Hippocampal formation (tissue), 2 donors: ENCODE measurements at places on chromosomes 16 and 17.

DNA sequence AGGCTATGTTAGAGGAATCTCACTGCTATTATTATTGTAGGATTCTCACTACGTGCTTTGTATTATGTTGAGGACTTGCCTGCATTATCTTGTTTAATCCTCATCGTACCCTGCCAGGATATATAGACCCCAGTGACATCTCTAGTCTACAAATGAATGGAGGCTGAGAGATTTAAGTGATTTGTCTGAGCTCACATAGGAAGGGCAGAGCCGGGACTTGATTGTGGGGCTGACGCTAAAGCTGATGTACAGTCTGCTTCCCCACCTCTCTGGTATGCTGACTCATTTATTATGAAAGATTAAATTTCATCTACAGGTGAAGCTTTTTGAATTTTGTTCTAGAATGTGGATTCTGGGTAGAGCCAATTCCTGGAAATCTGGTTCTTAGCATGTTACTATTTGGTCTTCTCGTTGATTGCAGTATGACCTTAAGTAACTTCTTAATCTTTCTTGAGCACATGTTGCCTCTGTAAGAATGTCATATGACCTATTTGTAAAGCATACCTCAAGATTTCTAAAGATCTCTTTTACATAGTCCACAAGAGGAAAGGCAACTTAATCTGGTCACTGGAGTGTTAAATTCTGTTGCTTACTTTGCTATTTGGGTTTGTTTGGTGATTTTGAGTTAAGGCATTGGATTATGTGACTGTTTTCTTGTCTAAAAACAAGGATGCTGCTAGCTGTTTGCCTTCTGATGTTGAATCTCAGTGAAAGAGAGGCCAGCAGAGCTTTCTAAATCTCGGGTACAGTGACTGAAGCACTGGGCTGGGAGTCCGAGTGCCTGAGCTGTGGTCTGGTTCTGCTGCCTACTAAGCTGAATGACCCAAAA lies 12.4 kb downstream of the METTL9 start:
- no peak for DNase-seq

DNA sequence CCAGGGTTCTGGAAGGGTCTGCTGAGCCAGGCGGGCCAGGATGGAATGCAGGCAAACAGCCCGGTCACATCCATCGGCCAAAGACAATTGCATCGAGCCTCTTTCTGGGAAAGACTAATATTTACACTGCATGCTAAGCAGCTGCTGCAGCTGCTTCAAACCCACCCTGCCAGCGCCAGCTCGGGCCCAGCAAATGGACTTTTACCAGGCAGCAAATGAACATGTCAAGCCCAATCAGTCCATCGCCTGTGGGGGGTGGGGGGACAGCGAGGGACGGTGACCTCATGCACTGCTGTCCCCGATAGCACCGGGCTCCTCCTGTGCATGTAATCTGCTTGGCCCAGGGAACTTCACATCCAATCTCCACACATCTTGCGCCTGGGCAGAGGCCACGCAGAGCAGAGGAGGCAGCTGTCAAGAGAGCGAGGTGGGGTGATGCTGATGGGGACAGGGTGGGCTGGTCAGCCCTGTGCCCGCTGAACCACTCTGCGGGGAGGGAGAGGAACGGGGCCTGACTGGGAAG lies 39.4 kb upstream of the CDH5 start:
- DNase-seq: peak; percentile 60

DNA sequence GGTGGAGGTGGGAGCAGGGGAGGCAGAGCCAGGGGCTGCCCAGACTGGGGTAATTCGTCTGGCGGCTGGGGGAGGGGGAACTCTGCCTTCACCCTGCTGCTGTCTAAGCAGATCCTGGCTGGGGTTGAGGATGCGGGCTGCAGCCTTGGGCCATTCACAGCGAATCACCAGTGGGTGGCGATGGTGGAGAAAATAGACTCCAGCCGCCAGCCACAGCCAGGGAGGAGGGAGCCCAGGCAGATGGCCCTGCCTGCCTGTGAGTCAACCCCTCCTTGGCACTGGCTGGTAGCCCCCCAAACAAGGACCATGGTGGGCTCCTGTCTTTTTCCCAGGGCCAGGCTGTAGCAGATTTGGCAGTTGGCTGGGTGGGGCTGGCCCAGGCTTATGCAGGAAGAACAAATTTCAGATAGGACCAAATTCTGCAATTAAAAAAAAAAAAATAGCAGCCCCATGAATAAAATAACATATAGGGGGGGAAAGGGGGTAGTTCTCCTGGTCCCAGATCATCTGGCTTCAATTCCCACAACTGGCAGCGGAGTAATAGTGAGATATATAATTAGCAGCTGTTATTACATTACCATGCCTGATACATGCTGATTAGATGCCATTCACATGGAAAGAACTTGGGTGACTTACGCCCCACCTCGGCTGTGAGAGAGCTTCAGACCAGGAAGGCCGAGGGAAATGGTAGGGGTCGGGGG lies 41.5 kb upstream of the CDH5 start:
- DNase-seq: peak; percentile 23

DNA sequence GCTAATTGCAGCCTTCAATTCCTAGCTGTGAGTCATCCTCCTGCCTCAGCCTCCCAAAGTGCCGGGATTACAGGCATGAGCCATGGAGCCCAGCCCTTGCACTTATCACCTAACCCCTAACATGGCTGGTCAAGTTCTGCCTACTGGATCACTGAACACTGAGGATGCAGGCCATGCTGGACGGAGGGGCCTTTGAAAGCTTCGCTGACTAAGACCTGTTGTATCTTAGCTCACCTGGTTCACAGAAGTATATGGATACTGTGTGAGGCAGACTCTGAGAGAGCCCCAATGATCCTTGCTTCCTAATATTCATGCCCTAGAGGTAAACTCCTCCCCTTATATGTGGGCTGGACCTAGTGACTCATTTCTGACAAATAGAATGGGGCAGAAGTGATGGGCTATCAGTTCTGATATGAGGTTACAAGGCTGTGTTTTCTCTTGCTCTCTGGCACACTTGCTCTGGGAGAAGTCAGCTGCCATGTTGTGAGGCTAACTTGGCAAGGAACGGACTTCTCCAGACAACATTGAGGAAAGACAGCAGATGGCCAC lies 11.7 kb upstream of the TMIGD1 start:
- no peak for DNase-seq

GRCh38 chr17:60153606-60154390 lies 4.0 kb downstream of the CA4 start:
- DNase-seq: no peak

- no peak for DNase-seq
Measured at GRCh38 chr17:61420745-61421398, 21.2 kb downstream of the TBX2 start.

DNA sequence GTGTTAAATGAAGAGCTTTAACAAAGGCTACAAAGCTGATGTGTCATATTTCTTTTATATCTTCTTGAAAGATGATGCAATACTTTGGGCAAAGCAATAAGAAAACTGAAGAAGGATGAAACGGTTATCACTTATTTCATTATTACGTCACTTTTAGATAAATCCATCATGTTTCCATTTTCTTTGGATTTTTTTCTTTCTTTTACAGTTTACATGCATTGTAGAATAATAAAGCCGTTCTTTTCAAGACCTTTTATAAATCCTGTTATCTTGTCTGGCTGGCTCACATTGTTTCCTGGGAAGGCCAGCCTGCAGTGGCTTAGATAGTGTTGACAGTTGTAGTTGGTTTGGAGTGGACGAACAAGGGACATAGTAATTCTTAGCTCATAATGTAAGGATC lies 28.9 kb downstream of the TANC2 start:
- no peak for DNase-seq

DNA sequence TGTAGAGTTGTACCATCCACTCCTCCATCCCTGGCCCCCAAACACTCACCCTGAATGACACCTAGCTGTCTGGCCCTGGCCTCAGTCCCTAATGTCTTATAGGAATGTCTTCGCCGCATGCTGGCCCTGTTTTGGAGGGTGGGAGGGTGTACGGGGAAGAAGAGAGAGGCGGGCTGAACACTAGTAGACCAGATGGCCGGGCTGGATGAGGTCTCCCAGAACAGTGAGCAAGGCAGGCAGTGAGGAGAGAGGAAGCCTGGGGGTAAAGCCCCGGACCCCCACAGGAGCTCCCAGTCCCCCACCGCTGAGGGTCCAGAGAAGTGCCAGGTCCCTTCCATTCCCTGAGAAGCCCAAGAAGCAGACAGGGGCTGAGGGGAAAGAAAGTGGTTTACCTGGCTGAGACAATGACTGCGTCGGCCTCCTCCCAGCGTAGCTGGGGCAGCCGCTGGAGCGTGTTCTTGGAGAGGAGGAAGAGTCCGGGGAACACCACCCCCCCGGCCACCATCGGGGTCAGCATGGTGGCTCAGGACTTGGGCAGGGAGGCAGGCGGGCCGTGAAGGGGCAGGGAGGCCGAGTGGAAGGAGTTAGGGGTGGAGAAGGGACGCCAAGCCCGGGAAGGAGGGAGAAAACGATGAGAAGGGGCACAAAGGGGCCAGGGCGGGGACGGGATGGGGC lies 923 bp downstream of the TLCD3B start:
- no peak for DNase-seq

DNA sequence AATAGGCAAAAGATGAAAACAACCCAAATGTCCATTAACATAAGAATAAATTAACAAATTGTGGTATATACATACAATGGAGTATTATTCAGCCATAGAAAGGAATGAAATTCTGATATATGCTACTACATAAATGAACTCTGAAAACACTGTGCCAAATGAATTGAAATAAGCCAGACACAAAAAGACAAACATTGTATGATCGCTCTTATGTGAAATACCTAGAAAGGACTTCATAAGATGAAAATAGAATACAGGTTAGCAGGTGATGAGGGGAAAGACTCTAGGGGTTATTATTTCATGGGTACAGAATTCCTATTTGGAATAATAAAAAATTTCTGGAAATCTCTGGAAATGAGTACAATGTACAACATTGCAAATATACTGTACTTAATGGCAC lies 80.2 kb downstream of the BRIP1 start:
- no peak for DNase-seq

DNA sequence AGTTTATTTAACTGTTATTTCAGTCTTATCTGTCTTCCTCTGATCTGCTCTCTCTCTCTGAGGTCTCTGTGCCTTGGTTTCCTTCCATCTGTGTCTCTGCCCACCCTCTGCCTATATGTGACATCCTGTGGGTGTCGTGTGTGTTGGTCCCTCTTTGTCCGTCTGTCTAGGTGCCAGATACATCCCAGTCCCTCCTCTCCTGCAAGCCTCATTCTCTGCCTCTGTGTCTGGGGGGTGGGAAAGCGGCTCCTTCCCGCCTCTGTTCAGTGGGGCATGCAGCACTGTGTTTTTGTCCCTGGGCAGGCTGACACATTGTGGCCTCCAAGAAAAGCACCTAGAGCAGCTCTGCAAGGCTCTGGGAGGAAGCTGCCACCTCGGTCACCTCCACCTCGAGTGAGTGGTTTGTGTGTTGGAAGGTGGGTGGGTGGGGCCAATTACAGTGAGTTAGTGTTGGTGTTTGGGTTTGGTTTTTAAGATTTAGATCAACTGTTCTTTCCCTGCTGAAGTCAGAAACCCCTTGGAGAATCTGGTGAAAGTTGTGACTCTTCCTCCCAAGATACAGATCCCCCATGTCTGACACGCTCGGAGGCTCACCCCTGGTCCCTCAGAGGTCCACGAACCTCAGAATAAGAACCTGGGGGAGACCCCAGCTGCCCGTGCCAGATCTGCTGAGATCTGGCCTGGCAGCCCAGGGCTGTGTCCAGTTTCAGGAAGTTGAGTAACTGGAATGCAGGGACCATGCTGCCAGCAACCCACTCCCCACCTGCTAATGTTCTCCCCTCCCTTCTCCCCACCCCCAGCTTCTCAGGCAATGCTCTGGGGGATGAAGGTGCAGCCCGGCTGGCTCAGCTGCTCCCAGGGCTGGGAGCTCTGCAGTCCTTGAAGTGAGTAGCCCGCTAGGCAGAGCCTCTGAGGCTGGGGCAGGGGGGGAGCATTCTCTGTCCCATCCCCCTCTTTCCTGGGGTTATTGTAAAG lies 50.9 kb upstream of the CPNE2 start:
- no peak for DNase-seq

DNA sequence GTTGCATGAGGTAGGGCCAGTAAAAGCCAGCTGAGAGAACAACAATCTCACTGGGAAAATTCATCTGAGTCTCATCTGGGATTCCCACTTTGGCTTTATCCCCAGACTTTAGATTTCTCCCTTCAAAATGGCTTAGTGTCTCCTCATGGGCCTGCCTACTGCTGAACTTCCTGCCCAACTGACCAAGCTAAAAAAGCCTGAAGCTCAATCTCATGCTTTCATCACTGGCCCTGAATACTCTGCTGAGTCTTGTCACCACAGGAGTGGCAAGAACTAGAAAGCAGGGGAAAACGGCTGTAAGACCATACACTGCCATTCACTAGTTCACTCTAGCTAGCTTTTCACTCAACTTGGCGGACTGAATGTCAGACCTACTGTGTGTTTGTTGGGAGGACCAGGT lies 96.4 kb upstream of the NOG start:
- DNase-seq: no peak

- no peak for DNase-seq
Measured at GRCh38 chr17:31609331-31609730, 217.9 kb downstream of the RAB11FIP4 start.

DNA sequence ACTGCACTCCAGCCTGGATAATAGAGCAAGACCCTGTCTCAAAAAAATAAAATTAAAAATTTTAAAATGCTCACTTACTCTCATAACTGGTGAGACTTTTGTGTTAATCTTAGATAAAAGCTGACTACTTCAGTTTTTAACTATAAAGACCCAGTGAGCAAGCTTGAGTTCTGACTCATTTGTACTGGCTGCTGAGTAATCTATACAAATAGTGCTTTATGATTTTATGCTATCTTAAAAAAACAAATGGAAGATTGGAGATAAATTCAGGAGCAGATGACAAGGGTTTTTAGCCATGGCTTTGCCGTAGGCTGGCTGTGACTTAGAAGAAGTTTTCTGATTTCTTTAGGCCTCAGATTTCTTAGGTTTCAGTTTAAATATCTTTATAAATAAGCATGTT lies 30.5 kb downstream of the SNTB2 start:
- DNase-seq: no peak

DNA sequence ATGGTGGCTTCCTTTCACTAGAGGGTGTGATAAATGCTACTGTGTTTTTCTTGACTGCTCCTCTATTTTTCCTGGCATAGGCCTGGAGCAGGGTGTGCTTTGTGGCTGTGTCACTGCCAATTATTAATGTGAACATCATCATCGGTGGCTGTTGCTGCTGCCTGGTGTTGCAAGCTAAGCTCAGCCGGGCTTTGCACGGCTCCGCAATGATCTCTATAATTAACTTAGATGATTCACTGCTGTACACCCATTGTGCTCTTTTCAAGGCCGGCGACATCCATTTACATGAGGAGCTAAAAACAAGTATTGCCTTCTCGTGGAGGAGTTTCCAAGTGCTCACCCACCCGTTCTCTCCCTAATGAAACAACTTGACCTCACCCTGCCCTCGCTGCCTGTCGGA lies 160.1 kb upstream of the IRX3 start:
- DNase-seq: no peak
